Activated CD8-positive, alpha-beta memory T cell treated with anti-CD3 and anti-CD28 coated beads for 48 hours (primary cell): ENCODE measurements at places on chromosomes 13 and 19.

GRCh38 chr13:27927444-27928352 is 7.9 kb downstream of the PDX1 start:
- DNase-seq: no peak

GRCh38 chr13:43942286-43942685 is 62.6 kb downstream of the LACC1 start:
- DNase-seq: no peak

DNA sequence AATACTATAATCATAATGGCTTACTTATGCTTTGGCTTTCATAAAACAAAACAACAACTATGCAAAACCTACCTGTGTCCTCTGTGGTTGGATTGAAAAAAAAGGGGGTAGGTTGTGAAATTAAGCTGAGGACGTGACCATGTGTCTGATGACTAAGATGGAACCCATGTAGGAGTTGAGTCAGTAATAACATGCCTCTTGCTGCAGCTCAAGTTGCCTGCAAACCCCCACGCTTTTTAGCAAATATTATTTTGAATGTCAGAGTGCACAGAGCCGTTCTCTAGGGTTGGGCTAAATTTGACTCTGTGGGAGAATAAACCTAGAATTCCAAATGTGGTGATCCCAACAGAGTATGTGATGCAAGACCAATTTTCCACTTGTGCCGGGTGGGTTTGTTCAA is 209.3 kb downstream of the KCNRG start:
- no peak for DNase-seq

DNA sequence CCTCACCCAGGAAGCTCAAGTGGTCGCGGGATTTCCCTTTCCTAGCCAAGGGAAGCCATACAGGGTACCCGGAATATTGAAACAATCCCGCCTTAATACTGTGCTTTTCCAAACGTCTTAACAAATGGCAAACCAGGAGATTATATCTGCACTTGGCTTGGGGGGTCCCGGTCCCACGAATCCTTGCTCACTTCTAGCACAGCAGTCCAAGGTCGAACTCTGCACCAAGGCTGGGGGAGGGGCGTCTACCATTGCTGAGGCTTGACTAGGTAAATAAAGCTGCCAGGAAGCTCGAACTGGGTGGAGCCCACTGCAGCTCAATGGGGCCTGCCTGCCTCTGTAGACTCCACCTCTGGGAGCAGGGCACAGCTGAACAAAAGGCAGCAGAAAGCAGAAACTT is 1644.8 kb downstream of the PCDH9 start:
- no peak for DNase-seq

- DNase-seq: no peak
These were observed 69.1 kb upstream of the SLC15A1 start for GRCh38 chr13:98821372-98822224.
